ENCODE measurements at places on chromosomes 5 and 9.

- no peak for DNase-seq
Measured at GRCh38 chr5:10653043-10653442, 89.2 kb downstream of the ANKRD33B start.

- no peak for DNase-seq
Measured at GRCh38 chr5:112419164-112419985, at the start of gene EPB41L4A. TSS of gene EPB41L4A (minus strand) at chr5:112419277. CDS start at chr5:112419039, 238 bp downstream.

DNA sequence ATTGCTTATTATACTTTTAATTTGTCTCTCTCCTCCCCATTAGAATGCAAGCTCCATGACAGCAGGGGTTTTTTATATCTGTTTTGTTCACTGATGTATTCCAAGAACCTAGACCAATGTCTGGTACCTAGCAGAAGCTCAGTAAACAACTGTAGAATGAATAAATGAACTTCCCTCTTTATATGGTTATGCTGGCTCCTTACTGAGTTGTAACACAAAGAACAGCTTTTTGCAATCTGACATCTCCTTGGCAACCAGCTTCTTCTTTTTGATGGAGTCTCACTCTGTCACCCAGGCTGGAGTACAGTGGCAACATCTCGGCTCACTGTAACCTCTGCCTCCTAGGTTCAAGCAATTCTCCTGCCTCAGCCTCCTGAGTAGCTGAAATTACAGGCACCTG lies 13.6 kb downstream of the TRMO start:
- no peak for DNase-seq

GRCh38 chr5:117657541-117657940 lies 1082.9 kb upstream of the SEMA6A start:
- no peak for DNase-seq

- DNase-seq: no peak
Measured at GRCh38 chr5:145160679-145161078, 674.5 kb downstream of the PRELID2 start.

GRCh38 chr5:123720955-123721354 lies 209.0 kb downstream of the CSNK1G3 start:
- DNase-seq: no peak

GRCh38 chr5:154642499-154643245 lies 112.5 kb upstream of the LARP1 start:
- no peak for DNase-seq

- no peak for DNase-seq
Measured at GRCh38 chr5:157165668-157166067, 396 bp downstream of the GARIN3 start.

- DNase-seq: no peak
Measured at GRCh38 chr9:136143215-136144001, 24.7 kb upstream of the TMEM250 start.

DNA sequence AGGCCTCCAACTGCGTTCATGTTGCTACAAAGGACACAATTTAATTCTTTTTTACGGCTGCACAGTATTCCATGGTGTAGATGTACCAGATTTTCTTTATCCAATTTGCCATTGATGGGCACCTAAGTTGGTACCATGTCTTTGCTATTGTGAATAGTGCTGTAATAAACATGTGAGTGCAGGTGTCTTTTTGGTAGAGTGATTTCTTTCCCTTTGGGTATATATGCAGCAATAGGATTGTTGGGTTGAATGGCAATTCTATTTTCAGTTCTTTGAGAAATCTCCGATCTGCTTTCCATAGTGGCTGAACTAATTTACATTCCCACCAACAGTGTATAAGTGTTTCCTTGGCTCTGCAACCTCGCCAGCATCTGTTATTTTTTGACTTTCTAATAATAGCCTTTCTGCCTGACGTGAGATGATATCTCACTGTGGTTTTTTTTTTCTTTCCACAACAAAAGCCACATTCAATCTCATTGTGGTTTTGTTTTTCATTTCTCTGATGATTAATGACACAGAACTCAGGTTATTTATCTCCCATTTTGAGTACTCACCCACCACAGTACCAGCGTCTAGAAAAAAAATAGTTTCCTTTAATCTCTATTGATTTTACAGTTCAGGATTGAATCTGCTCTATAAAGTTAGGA lies 21.9 kb downstream of the ARRDC3 start:
- no peak for DNase-seq

- no peak for DNase-seq
Measured at GRCh38 chr5:133063965-133064364, 12.2 kb downstream of the HSPA4 start.

DNA sequence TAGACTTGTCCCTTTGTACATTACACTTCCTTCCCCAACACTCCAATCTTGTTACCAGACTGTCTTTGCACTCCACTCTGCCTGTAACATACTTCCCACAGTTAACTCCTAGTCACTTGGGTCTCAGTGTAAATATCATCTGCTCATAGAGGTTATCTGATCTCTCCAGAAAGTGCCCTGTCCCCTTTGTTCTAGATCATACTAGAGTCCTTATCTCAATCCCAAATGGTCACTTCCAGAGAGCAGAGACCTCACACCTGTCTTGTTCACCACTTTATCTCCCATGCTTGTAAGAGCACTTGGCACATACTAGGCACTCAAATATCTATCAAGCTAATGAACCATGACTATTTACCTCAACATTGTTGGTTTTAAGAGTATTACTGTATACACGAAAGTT lies 30.4 kb downstream of the SETX start:
- no peak for DNase-seq

GRCh38 chr9:135047521-135047920 lies 39.9 kb upstream of the OLFM1 start:
- DNase-seq: no peak

- DNase-seq: no peak
Measured at GRCh38 chr5:72697622-72698021, 118.8 kb upstream of the TNPO1 start.

DNA sequence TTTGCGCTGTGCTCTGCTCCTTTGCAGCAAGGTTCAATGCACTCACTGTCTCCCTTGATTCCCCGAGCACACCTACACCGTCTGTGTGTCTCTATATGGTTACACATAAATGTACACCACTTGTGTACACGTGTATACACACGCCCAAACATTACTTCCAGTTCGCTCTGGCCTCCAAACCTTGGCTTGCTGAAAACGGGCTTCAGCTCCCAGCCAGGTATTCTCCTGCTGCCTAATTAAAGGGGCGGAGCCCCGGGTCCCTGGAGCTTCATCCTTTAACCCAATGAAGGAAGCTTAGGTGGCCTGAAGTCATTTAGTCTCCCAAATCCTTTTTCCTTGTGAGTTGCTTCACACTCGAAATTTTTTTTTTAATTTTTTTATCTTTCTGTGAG lies 4.6 kb downstream of the ISL1 start:
- DNase-seq: no peak

GRCh38 chr5:120734033-120734432 lies 269.9 kb downstream of the PRR16 start:
- DNase-seq: no peak

DNA sequence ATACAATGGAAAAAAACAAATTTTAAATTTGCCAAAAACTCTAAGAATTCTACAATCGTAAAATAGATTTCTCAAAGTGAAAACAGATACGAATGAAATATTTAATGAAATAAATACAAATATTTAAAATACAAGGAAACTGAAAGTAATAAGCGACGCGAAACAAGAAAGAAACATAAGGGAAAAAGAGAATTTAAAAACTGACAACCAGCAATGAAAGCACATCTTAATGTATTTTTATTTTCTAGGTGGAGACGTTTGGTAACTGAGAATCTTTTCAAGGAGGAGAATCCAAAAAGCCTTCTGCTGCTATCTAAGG lies 1.0 kb downstream of the ANXA2R start:
- DNase-seq: no peak

DNA sequence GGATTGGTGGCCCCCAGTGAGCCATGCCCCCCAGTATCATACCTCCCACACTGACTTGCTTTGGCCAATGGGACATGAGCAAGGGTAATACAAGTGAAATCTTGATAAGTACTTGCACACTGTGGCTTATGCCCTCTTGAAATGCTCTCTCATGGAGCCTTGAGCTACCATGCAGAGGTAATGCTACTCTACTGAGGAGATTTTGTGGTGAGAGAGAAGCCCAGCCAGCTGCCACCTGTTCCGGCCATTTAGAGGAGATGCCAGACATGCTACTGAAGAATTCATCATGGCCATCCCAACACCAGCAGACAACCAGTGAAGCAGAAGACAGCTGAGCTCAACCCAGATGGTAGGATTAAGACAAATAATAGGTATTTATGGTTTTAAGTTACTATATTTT lies 299.5 kb downstream of the MEF2C start:
- no peak for DNase-seq

DNA sequence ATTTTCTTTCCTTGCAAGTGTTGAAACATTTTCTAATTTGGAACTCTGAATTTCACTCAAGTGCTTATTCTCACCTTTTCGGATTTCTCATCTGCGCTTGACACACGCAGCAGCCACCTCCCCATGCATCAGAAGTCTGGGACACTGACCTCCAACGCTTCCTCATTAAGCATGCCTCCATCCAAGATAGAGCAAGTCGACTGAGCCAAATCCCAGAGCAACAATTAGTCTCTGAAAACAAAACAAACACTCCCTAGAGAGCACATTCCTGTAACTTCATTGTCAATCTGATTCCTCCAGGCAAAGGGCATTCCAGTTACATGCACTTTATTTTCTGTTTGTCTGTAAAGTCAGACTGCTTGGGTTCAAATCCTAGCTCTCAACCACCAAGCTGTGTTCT lies 5.7 kb downstream of the CD180 start:
- DNase-seq: no peak

- no peak for DNase-seq
Measured at GRCh38 chr5:78765116-78765515, 116.5 kb upstream of the LHFPL2 start.

DNA sequence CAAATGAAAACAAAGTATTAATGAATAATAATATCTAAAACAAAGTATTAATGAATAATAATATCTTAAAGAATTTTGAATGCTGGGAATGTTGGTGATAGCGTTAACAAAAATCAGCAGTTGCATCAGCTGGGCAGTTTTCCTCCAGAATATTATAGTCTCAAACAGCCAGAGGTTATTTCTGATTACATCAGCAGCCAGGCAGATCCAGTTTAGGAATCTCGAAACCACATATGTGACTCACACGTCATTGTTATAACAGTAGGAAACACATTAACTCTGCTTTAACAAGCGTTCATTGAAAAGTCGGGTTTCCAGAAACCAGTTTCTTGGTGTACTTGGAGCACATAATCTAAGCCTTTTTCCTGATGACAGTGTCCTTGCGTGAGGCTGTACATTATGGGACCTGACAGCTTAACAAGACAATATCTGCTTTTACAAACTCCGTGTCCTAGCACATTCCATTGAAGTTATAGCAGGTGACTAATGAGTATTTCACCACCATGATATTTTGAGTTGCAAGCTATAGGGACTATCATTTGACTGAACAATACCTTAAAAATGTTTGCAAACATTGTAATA lies 559.5 kb upstream of the KLF4 start:
- peak; percentile 89 for DNase-seq

DNA sequence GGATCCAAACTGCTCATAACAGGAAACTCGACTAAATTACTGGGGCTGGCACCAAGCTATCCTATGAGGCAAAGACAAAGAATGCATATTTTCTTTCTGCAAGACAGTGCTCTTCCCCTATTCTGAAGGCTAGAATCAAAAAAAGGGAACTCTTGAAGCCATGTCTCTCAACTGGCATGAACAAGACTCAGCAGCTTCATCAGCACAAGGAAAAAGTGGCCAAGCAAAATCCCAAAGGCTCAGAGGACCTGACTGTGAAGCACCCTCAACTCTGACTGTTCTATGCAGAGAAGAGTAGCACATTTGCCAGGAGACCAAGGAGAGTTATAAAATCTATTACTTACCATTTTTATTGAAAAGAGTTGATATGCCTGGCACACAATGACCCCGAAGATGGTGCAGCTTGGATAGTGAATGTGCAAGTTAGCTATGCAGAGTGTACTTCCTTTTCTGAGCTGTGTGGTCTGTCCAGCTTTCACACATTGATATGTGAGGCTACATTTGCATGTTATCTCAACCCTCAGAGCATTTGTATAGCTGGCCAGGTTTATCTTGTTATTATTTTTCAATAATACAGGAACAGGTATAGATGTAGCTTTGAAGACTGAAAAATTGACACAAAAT lies 51.0 kb upstream of the FYB1 start:
- no peak for DNase-seq

GRCh38 chr5:155481182-155481581 lies 467.6 kb downstream of the KIF4B start:
- no peak for DNase-seq

DNA sequence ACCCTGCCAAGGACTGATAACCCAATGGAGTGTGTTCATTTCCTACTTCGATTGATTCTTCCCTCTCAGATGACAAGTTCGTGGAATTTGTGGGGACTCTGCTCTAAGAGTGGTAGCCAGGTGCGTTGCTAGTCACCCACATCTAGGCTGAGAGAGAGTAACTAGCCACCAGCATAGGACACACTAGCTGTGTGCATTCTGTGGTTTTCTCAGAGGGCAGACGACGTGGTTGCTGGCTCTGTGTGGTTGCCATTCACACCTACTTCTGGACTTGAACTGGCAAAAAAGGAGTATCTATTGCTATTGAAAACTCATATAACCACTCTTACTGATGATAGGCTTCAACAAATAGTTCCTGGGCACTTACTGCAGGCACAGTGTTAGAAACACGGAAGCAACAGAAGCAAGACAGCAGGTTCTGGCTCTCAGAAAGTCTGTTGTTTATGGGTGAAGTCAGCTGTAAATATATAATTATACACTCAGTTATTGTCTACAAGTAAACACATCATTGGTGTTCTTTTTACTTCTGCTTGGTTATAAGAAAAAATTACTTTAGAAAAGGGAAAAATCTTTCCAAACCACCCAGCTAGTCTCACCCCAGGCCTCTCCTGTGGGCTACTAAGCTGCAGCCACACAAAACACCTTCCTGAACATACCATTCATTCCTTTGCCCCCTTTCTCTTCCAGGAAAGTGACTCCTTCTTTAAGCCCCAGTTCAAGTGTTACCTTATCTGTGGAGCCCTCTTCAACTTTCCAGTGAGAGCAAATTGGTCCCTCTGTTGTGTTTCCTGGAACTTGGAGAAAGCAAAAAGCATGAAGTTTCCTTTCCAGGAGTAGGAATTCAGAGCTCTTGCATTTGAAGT lies 151.1 kb upstream of the HAPLN1 start:
- DNase-seq: no peak

DNA sequence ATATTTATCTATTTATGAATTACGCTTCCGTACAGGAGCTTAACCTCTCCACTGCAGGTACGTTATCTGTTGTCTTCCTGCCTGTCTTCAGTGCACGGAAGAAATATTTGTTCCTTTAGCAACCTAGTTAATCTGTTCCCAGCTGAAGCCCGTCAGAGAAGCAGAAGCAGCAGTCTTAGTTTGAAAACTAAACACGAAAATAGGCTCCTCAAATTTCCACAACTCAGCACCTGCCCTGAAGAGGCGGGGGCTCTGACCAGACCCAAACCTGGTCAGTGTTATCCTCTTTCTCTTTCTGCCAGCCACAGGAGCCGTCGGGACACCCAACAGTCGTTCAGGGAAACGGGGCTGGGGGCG lies 462 bp downstream of the NUDCD2 start:
- DNase-seq: no peak

DNA sequence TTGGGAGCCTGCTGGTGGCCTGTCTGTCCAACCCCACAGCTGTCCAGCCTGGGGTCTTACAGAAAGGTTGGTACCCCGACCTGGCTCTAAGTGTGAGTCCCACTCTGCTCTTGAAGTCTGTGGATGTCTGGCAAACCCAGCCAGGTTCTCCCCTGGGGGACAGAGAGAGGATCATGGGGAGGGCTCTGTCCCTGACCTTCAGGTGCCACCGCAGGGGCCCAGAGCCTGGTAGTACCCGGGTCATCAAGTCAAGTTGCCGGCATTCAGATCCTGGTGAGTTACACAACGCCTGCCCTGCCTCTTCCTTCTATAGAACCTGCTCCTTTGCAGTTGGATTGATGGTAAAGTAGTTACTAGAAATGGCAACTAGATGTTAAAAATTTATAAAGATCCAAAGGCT lies 66.7 kb downstream of the ADAMTS2 start:
- no peak for DNase-seq
